ENCODE measurements at places on chromosomes 12 and 14.

GRCh38 chr14:96409701-96410100 is 17.8 kb downstream of the AK7 start:
- no peak for DNase-seq

DNA sequence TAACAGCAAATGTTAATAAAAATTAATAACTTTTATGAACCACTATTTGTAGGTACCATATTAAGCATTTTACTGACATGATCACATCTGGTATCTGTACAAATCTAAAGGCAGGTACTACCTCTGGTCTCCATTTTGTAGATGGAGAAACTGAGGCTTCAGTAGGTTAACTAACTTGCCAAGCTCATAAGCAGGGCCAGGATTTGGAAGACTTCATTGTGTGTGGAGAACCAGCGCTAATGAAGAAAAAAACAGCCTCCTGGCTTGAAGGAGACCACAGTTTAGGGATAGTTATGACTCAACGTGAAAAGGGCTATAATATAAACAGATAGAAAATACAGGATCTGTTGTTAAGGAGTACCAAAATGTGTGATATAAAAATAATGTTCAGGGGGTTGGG is 1.0 kb downstream of the NUP37 start:
- DNase-seq, result no peak

DNA sequence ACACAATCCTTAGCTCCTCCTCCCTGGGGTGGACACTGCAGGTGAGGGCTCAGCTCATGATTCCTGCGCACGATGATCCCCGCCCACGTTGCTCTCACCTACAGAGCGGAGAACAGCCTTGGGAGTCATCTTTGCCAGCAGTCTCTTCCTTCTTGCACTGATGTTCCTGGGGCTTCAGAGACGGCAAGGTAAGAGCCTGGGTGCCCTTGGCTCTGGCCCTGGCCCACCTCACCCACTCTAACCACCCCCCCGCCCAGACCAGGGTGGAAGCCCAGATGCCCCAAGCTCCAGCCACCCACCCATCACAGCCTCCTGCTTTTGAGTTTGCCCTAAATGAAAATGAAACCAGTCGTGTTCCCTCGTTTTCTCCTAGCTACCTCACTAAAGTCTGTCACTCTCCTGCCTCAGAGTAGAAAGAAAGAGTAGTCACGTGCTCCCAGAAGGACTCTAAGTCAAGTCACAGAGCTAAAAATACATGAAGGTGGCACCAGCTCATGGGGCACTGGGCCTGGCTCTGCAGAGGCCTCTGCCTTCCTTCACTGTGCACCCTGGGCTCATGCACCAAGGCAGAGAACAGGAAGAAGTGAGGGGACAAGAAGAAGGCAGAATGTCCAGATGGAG is 9.0 kb downstream of the TAPBPL start:
- peak; percentile 23 for DNase-seq

- DNase-seq, result no peak
These were observed at the start of gene KDM5A for GRCh38 chr12:389142-390096. Gene KDM5A (minus strand): TSS chr12:389320. CDS start chr12:389091, 229 bp downstream.

GRCh38 chr14:84857571-84857970 is 672.4 kb upstream of the FLRT2 start:
- no peak for DNase-seq

- DNase-seq, result no peak
These were observed 43.6 kb downstream of the DYNC1H1 start for GRCh38 chr14:102007916-102008418.

GRCh38 chr12:47651368-47652254 is 54.2 kb downstream of the RPAP3 start:
- DNase-seq, result peak; percentile 1

DNA sequence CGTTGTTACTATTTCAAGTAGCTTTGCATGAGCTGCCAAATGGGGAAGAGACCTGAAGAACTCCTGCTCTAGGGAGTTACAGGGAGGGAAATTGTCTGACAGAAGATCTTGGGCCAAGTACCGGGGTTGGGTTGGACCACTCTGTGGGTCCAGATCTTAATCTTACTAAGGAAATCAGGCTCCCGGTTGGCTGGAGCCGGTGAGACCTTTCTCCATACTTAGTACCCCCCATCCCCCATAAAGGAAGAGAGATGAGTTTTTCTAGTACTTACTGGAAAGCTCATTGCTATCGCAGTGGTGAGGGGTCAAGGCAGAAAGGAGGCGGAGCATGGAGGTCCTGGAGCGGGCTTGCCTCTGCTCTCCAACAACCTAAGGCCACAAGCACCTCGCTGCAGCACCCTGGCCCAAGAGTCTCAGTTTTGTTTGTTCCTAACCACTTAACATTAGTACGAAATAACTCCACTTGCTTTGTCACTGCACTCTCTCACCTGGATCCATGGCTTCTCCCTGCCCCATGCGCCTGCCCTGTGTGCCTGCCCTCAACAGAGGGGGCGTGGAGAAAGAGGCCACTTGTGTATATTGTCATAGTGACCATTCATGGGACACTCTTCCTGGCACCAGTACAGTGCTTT is 6.8 kb upstream of the UNC119B start:
- no peak for DNase-seq

GRCh38 chr14:105267820-105268548 is 19.7 kb downstream of the BTBD6 start:
- DNase-seq, result no peak

GRCh38 chr14:78356391-78356790 is 186.2 kb downstream of the NRXN3 start:
- no peak for DNase-seq

DNA sequence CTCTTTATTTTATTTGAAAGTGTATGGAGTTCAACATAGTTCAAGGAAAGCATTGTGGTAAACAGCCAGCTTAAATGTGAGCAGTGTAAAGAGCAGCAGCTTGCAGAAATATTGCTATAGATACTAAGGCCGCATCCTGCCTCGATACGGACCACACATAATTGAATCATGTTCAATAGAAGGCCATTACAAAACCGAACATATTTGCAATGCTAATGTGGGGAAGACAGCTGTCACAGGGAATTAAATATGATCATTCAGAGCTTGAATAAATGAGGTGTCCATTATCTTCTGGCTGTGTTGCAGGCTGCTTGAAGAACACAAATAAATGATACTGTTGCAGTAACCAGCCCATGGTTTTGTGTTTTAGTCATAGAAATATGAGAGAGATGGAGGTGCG is 173.2 kb downstream of the BRMS1L start:
- DNase-seq, result no peak

GRCh38 chr12:27523305-27523641 is 733 bp upstream of the PPFIBP1 start:
- no peak for DNase-seq

DNA sequence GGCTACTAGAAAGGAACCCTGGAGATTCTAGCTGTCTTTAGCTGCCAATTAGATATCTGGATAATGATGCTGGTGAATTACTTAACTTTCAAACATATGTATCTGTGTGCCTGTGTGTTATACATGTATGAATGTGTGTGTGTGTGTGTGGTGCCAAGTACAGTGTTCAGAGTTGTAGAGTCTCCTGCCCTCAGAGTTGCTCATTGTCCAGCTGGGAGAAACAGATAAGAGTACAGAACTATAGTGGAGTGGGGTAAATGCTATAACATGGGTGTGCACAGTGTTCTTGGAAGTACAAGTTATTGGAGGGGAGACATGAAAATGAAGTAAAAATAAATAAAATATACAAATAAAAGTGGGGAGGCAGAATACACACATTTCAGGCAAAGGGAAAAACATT is 23.6 kb upstream of the ADAM20 start:
- no peak for DNase-seq

DNA sequence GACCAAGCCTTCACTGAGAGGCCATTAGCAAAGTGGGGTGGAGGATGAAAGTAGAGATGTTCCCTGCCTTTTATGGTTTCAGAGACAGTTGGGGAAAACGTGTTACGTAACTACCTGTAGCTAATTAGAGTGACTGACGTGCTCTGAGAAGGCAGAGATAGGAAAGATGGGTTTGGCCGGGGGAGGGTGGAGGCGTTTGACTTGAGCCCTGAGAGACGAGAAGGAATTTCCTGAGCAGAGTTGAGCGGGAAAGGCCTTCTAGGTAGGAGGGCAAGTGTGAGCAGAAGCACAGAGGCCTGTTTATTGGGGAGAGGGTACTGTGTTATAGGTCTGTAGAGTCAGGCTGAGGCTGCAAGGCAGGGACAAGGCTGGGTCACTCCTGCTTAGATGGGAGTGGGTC is 8.6 kb downstream of the TUNAR start:
- no peak for DNase-seq

DNA sequence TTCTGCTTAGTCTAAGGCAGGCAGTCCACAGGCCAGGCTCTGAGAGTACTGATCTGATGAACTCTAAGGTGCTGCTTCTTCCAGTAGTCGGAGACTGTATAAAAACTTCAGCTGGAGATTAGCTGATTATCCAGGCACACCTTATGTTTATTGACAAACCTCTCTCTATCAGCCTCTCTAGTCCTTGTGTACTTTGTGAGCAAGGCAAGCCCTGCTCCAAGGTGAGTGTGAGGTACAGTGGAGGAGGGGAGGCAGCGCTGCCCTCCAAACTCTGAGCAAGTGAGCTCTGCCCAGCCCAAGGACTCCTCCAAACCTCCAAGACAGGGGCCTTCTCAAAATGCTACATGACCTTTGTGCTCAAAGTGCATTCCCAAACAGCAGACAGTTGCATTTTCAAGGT is 95.9 kb upstream of the CDKN3 start:
- no peak for DNase-seq

DNA sequence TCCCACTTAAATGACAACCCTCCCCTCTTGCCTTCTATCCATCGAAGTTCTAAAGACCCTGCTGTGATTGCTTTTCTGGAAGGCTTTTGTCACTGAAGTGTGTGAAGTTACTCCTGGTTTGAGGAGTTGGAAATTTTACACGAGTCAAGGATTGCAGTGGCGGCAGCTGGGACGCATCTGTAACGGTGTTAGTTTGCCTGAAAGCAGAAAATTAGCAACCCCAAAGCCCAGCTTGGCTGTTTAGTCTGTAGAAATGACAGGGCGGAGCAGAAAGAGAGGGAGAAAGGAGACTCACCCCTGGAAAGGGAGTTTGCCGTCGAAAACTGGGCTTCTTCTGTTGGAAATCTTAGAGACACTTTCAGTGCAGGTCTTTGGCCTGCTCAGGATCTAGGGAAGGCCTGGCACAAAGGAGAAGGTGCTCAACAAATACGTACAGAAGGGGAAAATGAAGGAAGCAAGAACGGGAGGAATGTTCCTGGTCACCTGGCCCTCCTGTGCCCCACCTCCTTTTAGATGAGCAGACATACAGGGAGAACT is 931 bp upstream of the MYF5 start:
- DNase-seq, result no peak

- DNase-seq, result no peak
These were observed 1.6 kb upstream of the UNC119B start for GRCh38 chr12:120708651-120709050.

GRCh38 chr14:68306265-68306933 is 486.5 kb downstream of the ZFP36L1 start:
- no peak for DNase-seq

GRCh38 chr12:31985832-31986231 is 26.6 kb downstream of the RESF1 start:
- no peak for DNase-seq

- no peak for DNase-seq
These were observed 59.7 kb downstream of the RCOR1 start for GRCh38 chr14:102652194-102652593.

DNA sequence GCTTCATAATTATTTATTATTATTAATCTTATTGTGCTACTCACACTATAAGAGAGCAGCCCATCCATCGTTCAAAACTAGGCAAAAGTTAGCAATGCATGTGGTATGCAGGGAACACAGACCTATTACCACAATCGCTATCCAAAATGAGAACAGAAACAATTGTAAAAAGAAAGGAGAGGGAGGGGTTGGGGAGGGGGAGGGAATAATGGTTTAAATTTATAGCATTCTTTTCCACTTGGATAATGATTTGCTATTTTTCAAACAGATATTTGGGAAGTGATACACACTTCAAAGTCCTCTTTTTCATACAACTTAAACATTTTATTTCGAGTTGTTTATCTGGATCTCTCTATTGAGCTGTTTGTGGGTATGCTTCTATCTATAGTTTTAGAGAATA is 248.6 kb upstream of the SOX5 start:
- DNase-seq, result no peak

DNA sequence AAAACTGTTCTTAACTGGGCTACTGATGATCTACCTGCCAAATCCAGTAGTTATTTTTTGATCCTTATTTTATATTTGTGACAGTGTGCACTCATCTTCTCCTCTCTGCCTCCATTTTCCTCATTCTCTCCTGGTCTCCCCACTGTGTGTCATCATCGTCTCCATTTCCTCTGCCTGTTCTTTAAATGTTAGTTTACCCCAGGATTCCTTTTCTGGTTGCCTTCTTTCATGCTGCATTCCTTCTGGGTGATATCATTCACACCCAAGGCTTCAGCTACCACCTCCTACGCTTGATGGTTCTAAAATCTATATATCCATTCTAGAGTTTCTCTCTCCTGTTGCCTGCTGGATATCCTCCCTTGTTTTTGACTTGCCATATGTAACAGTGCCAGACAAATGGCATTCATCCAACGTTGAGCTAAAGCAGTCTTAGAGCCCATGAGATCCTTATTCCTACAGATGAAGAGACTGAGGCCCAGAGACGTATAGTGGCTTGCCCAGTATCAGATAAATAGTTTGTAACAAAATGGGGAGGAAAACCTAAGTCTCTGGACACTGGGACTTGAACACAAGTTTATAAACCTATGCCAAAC is 109.5 kb downstream of the DIP2B start:
- no peak for DNase-seq

- DNase-seq, result no peak
These were observed 112.3 kb upstream of the NCOR2 start for GRCh38 chr12:124679533-124680371.

DNA sequence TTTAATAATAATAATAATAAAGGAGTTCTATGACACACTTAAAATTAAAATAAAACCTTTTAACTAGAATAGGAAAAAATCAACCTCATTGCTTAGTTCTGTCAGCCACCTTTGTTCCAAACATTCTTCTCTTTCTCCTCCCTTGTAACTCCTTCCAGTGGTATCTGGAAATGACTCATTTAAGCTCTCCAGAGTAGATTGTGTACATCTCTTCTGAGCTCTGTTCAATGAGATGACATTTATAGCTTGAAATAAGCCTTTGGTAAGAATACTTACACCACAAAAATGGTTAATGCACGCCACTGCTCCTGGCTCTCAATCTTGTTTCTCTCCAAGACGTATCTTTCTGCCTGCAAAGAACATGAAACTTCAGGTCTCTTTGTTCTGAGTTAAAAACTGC is 70.3 kb downstream of the STAB2 start:
- DNase-seq, result no peak

DNA sequence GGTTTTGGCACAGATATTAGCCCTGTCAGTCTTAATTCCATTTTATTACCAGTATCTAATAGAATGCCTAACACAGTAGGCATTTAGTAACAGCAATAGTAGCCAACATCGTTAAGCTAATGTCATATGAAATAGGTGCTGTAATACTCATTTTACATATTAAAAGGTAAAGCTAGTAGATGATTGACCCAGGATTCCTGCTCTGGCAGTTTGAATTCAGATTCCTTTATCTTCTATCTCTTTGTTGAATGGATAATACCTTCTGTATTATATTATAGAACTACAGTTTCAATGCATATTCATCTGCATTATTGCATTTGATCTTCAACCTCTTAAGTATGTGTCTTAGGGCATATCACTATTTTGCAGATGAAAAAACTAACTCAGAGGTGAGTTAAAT is 2.9 kb downstream of the ATL1 start:
- no peak for DNase-seq

GRCh38 chr12:82793751-82794281 is 107.1 kb downstream of the TMTC2 start:
- DNase-seq, result no peak

- no peak for DNase-seq
These were observed 14.7 kb downstream of the RASAL1 start for GRCh38 chr12:113120670-113121370.
